CD8-positive, alpha-beta memory T cell (primary cell): ENCODE measurements at places on chromosomes 3 and 15. TPM values are rescaled to one million over a fixed set of nuclear protein-coding genes. Genes with fewer than 3 reads are reported as not detected.

DNA sequence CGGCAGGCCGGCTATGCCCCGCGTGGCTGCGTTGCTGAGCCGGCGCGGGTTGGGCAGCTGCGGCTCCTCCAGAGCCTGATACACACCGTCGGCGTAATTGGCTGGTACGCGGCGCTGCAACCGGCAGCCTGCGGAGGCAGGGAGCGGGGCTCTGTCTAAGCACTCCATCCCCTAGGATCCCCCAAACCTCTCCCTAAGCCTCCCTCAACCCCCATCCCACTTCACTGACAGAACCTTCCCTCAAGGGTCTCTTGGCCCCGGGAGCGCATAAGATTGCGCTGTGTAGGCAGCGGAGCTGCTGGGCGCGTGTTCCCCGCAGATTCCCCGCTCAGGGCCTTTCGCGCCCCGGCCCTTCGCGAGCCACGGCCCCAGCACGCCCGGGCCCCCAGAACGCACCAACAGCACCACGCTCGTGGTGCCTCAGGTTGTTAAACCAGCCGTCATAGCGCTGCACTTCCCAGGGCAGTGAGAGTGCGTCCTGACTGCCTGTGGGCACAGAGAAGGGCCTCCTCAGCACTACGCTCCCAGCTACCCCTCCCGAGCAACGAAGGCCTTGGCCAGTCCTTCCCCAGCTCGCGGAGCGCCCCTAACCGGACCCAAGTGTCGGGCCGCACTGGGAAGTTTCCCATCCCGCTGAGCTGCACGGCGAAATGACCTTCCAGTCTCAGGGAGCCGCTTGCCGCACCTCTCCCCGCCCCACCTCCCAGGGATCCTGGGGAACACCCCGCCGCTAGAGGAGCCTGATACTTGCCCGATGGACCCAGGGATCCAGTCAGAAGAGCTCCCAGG is 1.2 kb downstream of the DUOX2 start:
- DNase-seq: no peak

DNA sequence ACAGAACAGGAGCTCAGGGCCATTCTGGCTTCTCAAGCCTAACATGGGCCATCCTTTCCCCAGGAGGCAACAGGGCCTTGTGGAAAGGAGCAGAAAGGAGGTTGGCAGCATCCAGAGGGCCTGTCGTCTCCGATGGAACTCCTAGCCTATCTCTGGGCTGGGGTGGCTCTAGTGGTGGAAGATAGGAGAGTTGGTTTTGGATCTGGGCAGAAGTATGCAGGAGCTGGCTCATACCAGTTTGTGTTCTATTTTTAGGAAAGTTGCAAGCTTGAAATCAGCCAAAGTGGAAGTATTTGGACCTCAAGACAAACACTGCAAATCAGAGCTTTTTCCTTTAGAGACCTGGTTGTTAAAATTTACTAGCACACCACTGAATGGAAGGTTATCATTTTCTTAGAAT is 35.4 kb upstream of the XCR1 start:
- no peak for DNase-seq

GRCh38 chr3:131630807-131631206 is 128.0 kb upstream of the MRPL3 start:
- no peak for DNase-seq

DNA sequence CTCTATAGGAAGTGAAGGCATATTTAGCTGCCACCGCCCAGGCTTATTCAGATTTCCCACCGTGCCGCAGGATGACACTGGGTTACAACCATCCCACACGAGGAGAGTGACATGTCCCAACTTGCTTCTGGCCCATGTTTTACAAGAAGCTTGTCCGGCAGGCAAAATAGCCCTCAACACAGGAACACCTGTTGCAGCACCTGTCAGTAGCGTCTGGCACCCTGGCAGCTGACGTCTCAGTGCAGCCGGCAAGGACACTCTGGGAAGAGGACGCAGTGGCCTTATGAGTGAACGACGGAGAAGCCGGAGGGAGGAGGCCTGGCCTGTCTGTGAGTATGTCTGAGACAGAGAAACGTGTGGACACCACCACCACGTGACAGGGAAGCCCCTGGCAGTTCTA is 32.1 kb downstream of the FAM174B start:
- no peak for DNase-seq

DNA sequence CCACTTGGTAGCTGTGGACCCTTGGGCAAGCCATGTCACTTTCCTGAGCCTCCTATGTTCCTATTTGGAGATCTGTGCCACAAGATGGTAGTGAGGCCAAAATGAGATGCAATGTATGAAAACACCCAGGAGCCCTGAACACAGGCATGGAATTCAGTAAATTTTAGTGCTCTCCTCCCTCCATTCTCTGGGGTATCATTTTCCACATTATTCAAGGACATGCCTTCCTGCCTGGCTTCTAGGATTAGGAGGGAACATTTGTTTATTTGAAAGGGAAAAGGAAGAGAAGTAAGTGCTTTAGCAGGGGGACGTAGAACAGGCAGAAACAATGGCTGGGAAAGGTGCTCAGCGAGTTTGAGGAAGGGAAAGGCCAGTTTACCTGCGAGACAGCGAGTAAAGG is 98.8 kb downstream of the ATG7 start:
- DNase-seq: no peak

DNA sequence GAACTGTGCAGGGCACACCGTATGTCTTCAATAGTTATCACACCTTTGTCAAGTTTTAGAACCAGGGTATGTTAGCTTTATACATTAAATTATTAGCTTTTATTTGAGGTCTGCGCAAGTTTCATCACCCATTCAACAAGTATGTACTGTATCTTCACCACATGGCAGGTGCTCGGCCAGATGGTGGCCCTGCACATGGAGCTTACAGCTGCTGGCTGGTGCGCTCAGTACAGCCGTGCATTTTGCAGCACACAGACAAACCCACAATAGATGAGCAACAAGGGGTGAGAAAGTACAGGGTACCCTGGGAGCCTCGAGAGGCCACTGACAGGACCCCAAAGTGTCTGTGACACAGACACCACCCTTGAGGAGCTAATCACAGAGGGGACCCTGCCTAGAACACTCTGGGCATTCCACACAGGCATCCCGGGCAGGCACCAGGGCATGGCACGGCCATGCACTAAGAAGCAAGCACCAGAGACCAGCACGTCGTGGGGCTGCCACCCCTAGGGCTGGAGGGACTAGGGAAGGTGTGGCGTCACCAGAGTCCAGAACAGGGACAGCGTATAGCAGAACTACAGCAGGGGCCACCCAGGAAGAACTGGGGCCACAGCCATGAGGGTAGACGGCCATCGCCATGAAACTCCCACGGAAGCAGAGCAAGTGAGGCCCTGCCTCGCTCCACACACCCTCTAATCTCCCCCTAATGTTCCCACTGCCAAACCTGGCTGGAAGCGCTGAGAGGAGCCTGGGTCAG is 27.4 kb downstream of the ZXDC start:
- DNase-seq: no peak

DNA sequence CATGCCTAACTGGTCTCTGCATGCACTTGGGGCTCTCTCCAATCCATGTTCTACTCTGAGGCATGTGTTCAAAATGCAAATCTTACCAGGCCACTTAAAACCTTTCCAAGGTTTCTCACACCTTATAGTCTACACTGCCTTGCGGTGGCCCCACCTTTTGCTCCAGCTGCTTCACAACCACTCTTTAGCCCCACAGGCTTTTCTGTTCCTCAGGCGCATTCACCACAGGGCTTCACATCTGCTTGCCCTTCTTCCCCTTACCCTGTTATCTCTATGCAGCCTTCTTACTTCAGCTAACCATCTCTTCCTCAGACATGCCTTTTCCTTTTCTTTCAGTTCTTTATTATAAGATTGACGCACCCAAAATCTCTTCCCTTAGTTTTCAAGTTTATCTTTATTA is 37.8 kb downstream of the MINDY4B start:
- DNase-seq: no peak

DNA sequence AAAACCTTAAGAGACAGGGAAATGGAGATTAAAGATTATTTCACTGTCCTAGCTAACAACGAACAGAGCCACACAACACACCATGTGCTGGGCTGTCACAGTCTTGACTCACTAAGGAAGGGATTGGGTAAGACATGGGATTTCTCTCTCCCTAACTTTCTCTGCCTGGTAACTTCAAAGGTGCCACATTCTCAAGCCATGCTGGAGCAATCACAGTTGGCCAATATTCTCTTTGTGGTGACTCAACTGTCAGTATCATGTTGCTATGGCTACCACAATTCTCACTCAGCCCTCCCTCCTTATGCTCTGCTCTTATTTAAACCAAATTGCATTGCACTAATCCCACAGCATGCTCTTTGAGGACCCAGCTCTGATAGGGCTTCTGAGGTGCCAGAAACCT is 74.0 kb downstream of the OXNAD1 start:
- DNase-seq: peak; percentile 34

- no peak for DNase-seq
Measured at GRCh38 chr3:195451373-195452015, 8.7 kb upstream of the ACAP2 start.

DNA sequence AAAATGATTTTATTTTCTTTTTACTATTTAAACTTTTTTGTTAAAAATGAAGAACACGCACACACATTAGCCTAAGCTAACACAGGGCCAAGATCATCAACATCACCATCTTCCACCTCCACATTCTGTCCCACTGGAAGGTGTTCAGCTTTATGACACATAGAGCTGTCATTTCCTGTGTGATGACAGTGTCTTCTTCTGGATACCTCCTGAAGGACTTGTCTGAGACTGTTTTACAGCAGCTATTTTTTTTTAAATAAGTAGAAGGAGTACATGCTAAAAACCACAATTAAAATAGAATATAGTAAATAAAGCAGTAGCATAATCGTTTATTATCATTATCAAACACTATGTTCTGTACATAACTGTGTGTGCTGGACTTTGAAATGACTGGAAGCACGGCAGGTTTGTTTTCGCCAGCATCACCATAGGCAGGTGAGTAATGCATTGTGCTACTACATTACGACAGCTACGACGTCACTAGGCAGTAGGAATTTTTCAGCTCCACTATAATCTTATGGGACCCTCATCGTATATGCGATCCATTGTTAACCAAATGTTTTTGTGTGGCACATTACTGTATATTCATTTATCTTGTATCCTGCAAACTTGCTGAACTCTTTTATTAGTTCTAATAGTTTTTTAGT is 72.8 kb downstream of the KLF15 start:
- DNase-seq: no peak

- DNase-seq: no peak
Measured at GRCh38 chr3:109772520-109772919, 435.2 kb upstream of the DPPA4 start.

DNA sequence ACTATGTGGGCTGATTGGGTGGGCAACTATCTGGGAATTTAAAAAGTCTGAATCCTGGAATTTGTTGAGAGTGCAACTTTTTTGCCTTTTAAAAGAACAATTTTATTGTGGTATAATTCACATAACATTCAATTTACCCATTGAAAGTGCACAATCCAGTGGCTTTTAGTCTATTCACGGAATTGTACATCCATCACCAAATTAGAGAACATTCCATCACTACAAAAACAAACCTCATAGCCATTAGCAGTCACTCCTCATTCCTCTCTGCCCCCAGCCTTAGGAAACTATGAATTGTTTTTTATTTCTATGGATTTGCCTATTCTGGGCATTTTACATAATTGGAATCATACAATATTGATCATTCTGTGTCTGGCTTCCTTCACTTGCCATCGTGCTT is 101.8 kb upstream of the ALDH1A3 start:
- no peak for DNase-seq

Gene KBTBD13
- not detected for total RNA-seq

Gene KIF23
- total RNA-seq: 36.0 TPM

Gene HTD2
- 14.6 TPM for total RNA-seq

Gene REC114
- total RNA-seq: not detected
